ENCODE measurements at places on chromosomes 7 and 10.

- no peak for DNase-seq
Measured at GRCh38 chr7:142506601-142507000, 242.7 kb upstream of the PRSS1 start.

- DNase-seq, result no peak
Measured at GRCh38 chr7:142348100-142348499, 90.2 kb upstream of the PRSS58 start.

GRCh38 chr7:95002775-95003174 lies 95.4 kb downstream of the PPP1R9A start:
- DNase-seq, result no peak

- DNase-seq, result no peak
Measured at GRCh38 chr10:127408112-127408710, 140.9 kb upstream of the NPS start.

DNA sequence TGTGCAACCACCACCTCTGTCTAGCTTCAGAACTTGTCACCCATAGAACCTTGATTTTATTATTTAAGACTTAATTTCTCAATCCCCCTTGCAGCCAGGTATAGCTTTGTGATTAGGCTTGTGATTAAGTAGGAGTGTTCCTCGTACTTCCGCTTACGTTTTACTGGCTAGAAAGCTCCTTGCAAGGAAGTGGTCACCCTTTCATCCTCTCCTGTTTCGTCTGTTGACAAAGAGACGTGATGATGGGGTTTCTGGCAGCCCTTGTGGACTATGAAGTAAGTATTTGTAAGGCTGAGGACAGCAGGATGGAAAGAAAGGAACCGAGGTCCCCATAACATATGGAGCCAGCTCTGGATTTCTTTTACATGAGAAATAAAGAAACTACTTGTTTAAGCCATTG lies 86.5 kb upstream of the KDM7A start:
- no peak for DNase-seq

DNA sequence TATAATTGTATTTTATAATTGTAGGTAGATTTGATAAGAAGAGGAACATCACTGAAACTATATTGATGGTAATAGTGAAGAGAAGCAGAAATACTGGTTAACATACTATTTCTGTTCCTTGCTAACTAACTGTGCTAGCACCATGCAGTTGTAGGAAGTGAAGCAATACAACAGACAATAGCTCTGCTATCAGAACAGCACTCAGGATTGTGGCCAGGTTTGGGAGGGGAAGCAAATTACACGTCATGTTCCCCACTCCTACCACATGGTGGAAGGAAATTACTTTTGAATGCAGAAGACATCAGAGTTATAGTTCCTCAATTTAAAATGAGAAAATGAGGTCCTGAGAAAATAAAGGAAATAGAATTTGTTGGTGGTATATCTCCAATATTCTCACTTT lies 151.1 kb downstream of the DGKB start:
- DNase-seq, result no peak

- DNase-seq, result no peak
Measured at GRCh38 chr7:119545118-119545517, 727.9 kb upstream of the KCND2 start.

- peak; percentile 91 for DNase-seq
Measured at GRCh38 chr10:71999360-72000072, 35.3 kb downstream of the CHST3 start.

GRCh38 chr10:118809357-118810220 lies 54.8 kb upstream of the CACUL1 start:
- no peak for DNase-seq

GRCh38 chr10:513393-513792 lies 176.1 kb downstream of the DIP2C start:
- DNase-seq, result no peak

DNA sequence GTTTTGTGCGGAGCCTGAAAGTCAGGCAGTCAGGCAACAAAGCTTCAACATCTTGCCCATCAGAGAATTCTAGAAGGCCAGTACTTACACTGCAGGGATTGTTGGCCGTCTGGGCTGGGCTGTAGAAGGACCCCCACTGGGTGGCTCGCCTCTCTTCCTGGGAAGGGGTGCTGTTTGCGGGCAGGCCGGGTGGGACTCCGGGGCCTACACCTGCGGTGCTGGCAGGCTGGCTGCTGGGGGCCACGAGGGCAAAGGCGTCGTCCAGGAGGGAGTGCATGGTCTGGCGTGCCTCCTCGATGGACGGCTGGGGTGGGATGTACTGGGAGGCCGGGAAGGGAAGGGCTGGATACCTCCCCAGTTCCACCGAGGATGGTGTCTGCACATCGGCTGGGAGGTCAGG lies 63.1 kb upstream of the ATP6V0A4 start:
- no peak for DNase-seq

GRCh38 chr7:44750921-44751571 lies 2.4 kb downstream of the ZMIZ2 start:
- no peak for DNase-seq

DNA sequence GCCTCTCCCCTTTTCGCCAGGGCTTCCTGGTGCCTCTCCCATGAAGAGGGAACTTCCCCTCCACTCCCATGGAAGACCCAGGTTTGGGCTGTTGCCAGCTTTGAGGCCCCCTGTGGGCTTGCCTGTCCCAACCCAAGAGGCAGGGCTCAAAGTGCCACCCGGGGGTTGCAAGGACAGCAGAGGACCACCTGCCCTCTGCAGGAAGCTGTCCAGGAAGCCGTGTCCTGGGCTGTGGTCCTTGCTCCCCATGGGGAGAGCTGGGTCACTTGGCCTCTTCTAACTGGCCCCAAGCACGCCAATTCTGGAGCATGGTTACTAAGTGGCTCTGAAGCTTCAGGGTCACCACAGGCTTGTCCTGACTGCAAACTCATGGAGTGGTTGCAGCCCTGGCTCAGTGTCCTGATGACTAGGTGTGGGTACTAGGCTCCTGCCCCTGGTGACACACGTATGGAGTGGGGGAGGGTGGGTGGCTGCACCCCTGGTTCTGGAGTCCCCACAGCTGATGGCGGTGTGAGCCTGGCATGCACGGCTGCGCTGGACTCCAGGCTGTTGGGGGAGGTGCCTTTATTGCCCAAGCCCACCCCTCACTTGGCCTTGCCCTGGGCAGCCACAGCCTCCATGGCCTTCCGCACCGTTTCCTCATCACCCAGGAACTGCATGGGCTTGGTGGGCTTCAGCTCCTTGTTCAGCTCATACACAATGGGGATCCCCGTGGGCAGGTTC lies 3.0 kb downstream of the PGAM2 start:
- peak; percentile 18 for DNase-seq

DNA sequence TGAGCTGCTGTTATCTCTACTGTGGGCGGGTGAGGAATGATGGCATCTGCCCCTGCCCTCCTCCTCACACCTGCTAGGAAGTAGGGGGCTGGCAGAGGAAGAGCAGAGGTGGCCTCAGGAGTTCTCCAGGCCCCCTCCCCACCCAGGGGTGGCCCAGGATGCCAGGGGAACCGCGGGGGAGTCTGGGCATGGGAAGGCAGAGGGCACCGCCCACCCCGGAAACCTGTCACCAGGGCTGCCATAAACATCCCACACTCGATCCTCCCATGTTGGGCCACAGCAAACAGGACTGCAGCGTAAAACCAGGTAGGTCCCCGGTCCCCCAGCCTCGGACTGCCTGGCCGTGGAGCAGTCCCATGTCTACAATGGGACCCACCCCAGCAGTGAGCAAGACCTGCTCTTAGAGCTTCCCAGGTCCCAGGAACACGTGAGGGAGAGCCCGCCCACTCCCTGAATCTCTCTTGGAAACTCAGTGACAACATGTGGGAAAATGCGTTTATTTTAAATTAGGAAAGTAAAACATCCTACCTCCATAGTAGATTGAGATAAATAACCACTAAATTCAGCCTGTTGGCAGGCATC lies 23.4 kb downstream of the EBF3 start:
- DNase-seq, result no peak

DNA sequence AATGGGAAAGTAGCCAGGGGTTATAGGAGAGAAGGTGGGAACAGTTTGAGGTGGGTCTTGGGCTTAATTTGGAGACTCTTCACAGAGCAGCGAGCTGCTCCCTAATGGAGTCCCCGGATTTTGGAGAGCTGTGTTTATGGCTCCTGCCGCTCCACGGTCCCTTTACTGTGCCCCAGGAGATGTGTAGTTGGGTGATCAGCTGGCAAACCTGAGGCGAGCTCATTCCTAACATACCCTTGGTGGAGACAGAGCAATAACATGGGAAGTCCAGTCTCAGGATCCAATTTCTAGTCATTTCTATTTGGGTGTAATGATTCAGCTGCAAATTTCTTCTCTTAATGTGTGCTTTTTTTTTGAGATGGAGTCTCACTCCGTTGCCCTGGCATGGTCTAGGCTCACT lies 1.5 kb downstream of the GARIN1A start:
- no peak for DNase-seq

- DNase-seq, result no peak
Measured at GRCh38 chr7:15197042-15197977, 294.8 kb upstream of the DGKB start.

DNA sequence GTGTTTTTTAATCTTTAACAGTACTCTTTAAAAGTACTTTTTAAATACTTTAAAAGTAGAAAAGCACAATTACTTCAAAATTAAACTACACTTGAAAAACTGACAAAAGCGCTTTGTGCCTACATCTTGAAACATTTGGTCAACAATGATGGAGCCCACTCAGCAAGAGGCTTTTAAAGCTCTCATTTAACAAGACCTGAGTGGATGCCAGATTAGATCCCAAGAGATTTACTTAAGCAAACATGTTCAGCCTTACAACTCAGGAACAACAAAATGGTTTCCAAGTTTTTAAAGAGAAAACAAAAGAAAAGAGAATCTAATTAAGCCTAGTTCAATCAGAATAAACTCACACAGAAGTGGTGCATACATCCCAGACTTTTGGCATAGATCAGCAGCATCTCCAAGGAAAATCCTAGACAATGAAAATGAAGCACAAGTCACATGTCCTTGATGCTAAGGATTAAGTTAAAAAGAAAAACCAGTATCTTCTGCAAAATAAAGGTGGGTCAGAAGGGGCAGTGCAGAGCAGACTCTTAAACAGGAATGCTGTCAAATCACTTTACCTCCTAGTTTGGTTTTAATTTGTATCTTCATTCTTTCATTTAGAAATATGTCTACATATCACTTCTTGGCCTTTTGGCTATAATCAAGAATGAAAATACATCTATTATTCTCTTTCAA lies 26.2 kb downstream of the HIBADH start:
- peak; percentile 66 for DNase-seq

- DNase-seq, result no peak
Measured at GRCh38 chr7:13496976-13497375, 492.5 kb downstream of the ETV1 start.

- DNase-seq, result no peak
Measured at GRCh38 chr10:70267161-70267933, 16.5 kb downstream of the NPFFR1 start.

- DNase-seq, result peak; percentile 10
Measured at GRCh38 chr10:13234172-13234571, at the start of gene UCMA. Gene UCMA, minus strand, starts transcription at chr10:13234374. Its CDS starts 116 bp downstream, at chr10:13234258.

DNA sequence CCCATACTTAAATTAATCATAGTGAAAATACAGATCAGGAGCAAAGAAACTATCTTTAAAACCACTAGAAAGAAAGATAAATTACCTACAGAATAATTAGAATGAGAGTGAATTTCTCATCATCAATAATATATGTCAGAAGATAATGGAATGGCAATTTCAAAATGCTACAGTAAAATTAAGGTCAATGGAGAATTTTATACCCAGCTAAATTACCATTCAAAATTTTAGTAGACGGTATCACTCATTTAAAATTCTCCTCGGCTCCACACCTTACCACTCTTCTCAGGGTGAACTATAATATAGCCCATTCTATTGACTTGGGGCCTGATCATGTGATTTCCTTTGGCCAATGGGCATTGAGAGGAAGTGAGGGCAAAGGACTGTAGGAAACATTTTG lies 192.5 kb upstream of the TCERG1L start:
- no peak for DNase-seq

DNA sequence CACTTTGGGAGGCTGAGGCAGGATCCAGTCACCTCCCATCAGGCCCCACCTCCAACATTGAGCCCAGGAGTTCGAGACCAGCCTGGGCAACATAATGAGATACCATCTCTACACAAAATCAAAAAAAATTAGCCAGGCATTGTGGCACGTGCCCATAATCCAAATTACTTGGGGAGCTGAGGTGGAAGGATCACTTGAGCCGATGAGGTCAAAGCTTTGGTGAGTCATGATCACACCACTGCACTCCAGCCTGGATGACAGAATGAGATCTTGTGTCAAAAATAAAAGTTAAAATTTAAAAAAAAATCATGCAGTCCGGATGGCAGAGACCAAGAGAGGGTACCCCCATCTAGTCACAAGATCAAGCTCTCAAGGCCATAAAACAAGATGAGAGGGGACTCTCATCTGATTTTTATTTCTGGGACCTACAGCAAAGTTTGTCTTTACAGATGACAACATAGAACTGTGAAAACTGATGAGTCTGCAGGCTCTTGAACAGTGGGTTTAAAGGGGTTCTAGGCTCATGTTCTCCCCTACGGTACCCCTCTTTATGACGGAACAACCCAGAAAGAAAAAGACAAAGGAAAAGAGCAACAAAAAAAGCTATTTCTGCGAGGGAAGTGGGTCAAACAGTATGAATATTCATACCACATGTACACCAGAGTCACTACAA lies 28.9 kb upstream of the CREB3L2 start:
- no peak for DNase-seq

DNA sequence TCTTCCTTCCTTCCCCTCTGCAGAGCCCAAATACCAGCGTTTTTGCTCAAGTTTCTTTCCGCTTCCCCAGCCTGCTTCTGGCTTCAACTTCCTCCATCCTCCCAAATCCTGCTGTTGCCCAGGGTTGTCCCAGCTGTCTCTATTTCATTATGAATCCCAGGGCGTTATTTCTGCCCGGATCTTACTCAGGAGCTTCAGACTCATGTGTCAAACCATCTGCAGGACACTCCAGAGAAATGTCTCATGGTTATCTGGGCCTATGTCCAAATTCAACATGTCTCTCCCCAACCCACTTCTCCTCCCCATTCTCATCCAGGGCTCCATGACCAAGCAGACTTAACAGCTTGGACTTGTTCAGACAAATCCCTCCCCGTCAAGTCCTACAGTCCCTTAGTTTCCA lies 15.6 kb downstream of the ARHGAP22 start:
- DNase-seq, result no peak

- DNase-seq, result no peak
Measured at GRCh38 chr10:127406018-127406550, 143.0 kb upstream of the NPS start.

GRCh38 chr10:62054408-62054807 lies 152.9 kb downstream of the ARID5B start:
- DNase-seq, result no peak

- DNase-seq, result no peak
Measured at GRCh38 chr7:63071396-63071795, 927.3 kb upstream of the ZNF722 start.

DNA sequence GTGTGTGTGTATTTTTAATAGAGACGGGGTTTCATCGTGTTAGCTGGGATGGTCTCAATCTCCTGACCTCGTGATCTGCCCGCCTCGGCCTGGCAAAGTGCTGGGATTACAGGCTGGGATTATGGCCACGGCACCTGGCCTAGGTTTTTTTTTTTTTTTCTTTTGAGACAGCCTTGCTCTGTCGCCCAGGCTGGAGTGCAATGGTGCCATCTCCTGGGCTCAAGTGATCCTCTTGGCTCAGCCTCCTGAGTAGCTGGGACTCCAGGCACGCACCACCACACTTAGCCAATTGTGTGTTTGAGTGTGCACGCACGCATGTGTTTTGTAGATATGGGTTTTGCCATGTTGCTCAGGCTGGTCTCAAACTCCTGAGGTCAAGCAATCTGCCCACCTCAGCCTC lies 629.8 kb downstream of the ETV1 start:
- DNase-seq, result no peak

All from muscle of back (tissue), 13 donors.